GM04504 (cell line): ENCODE measurements at places on chromosomes 16 and 17.

GRCh38 chr17:17112628-17113200, 70.5 kb downstream of the MPRIP start:
- no peak for DNase-seq

GRCh38 chr16:58530179-58530578, 14.9 kb downstream of the SETD6 start:
- DNase-seq = no peak

GRCh38 chr16:31083081-31083480, 5.7 kb downstream of the PRSS53 start:
- DNase-seq = no peak

DNA sequence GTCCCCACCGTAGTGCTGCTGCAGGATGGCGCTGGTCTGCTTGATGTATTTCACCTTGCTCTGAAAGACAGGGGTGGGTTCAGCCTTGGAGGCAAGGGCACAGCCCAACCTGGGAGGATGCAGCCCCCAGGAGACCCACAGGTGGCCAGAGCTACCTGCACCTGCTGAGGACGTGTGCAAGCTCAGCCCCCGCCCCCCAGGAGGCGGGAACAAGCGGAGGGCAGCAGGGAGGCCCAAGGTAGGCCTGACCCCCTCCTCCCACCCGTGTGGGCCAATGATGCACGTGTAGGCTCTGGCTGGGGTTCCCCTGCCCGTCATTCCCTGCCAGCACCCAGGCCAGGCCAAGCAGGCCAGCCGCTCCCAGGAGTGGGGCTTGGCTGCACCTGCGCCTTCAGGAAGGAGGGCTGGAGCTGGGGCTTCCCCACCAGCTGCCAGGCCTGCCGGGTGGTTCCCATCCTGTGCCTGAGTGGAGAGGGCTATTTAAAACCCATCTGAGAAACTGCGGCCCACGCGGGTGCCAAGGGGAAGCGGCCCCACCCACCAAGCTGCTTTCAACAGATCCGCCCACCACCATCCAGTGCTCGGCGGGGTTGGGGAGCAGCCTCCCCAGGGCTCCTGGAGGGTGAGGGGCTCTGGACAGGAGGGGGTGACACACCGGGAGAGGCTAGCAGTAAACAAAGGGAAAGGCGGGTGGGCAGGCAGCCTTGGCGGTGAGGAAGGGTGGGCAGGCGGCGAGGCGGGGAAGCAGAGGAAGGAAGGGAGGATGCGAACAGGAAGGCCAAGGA, 3.8 kb downstream of the NTHL1 start:
- DNase-seq = no peak

DNA sequence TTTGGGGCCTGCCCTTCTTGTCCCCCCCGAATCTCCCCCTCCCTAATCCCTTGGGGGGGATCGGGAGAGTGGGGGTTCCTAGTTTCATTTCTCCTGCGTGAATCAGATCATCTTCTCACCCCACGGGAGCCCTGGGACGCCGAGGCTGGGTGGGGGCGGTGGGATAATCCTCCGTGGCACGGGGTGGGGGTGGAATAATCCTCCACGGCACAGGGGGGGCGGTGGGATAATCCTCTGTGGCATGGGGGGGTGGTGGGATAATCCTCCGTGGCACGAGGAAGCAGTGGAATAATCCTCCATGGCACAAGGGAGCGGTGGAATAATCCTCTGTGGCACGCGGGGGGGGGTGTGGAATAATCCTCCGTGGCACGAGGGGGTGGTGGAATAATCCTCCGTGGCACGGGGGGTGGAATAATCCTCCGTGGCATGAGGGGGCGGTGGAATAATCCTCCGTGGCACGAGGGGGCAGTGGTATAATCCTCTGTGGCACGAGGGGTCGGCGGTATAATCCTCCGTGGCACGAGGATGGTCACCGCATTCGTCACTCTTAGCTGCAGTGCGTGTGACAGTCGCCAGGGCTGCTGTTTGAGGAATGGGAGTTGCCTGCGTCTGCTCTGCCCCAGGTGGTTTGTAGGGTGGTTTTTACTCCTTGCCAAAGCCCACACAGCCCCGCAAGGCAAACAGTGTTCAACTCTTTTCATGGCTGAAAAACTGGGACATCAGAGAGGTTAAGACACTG, 156.9 kb downstream of the LAT start:
- no peak for DNase-seq

- no peak for DNase-seq
Observed at GRCh38 chr17:33457477-33457876, 164.4 kb upstream of the ASIC2 start.

- no peak for DNase-seq
Observed at GRCh38 chr17:79001190-79002020, 8.2 kb downstream of the CANT1 start.

DNA sequence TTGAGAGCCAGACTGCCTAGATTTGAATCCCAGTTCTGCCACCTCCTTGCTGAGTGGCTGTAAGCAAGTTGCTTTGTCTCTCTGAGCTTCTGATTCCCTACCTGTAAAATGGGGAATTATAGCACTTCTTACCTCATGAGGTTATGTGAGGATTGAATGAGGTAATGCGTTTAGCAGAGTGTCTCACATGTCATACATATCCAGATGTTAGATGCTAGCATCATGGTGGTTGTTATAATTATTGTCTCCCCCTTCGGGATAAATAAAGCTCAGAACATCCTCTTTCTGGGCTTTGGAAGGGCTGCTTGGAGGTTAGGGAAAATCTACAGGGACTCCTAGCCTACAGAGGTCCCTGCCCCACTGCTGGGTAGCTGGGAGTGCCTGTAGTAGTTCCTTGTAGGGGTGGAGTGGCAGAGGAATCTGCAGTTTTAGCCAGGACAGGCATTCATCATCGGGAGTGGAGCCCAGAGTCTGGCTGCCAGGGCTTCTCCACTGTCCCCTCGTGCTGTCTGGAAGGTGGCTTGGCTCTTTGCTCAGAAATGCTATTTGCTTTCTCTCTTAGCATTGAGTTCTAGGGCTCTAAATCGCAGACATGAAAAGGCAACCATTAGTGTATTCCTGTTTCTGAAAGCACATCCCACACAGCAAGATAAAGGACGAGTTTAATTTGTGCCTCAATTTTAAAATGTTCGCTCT, 137.9 kb upstream of the CACNG3 start:
- DNase-seq = no peak

DNA sequence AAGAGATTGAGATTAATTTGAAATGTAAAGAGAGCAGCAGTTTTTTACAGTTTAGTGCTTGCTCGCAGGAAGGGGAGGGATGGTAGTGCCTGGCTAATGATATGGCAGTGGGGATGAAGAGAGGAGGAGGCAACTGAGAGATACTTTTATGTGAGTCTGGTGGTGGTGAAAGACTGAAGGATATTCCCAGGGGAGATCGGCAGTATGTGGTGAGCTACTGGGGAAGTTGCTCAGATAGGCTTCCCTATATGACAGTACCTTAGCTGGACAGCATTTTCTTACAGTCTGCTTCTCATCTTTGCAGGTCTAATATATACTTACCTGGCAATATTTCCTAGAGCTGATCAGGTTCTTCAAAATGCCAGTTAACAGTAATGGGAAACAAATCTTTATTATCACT, 8.6 kb downstream of the CEP95 start:
- no peak for DNase-seq
